ENCODE measurements at places on chromosomes 7 and 10. TPM values are rescaled to one million over a fixed set of nuclear protein-coding genes. Genes with fewer than 3 reads are reported as not detected.

- no peak for DNase-seq
These were observed 23.9 kb upstream of the AGFG2 start for GRCh38 chr7:100515072-100515532.

GRCh38 chr7:82110146-82110840 is 333.3 kb downstream of the CACNA2D1 start:
- DNase-seq: no peak

DNA sequence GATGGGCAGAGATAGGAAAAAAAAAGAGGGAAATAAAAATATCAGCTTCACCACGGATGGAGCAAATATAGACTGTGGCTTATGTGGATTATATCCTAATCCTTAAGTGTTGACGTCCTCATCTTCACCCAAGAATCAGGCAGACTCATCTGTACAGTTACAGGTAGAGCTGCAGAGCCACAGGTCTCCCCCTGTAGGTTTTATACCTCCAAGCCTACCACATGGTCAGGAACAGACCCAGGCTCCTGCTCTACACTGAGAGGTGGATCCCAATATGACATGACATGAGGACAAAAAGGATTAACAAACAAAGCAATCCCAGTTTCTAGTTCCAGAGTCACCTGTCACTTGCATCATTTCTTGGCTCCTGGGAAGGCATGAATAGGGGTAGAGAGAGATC is 400.8 kb downstream of the SEMA3D start:
- no peak for DNase-seq

DNA sequence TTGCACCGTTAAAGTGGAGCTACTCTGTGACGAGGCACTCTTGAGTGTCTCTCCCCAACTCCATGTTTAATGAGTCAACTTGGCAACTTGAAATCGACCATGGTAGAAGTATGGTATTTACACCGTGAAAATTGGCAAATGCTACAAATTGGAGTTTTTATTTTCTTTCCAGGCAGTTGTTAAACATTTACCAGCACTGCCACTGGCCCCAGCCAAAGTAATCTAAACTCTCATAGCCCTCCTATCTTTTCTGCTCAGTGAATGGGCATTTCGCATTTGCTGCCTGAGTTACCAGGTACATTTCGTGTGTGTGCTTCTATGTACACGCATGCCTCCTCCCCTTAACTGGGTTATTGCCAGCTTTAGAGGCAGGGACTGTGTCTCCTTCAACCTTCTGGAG is 83.3 kb downstream of the NHLRC2 start:
- no peak for DNase-seq

The STEAP2 gene
- 31.0 TPM for total RNA-seq

The GIMAP7 gene
- total RNA-seq: 12.6 TPM

The CRHR2 gene
- total RNA-seq: 0.21 TPM

GRCh38 chr10:78762086-78762630 is 306.6 kb upstream of the ZMIZ1 start:
- no peak for DNase-seq

The SFXN4 gene
- 9.5 TPM for total RNA-seq

The FRMD4A gene
- total RNA-seq: 81.0 TPM

DNA sequence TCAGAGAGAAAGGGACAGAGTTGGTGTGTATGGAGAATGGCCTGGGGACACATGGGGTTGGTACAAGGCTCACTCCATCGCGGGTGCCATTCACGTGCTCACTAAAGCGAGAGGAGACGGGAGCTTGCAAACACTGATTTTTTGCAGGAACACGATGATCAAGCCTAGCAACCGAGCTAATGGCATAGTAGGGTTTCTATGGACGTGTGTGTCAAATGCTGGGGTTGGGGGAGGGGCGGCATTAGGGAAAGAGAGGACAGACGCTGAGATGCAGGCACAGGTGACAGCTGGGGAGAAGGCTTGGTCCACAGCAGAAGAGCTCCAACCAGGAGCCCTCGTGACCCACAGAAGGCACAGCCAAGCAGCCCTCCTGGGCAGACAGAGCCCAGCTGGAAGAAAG is 33.9 kb downstream of the RCC1L start:
- DNase-seq: no peak

The SFRP4 gene
- total RNA-seq: 81.6 TPM

The OR2A7 gene
- 2.0 TPM for total RNA-seq

- DNase-seq: no peak
These were observed 106.9 kb downstream of the ZPBP start for GRCh38 chr7:49986191-49986590.

GRCh38 chr7:21094589-21094988 is 307.9 kb upstream of the SP8 start:
- DNase-seq: no peak

DNA sequence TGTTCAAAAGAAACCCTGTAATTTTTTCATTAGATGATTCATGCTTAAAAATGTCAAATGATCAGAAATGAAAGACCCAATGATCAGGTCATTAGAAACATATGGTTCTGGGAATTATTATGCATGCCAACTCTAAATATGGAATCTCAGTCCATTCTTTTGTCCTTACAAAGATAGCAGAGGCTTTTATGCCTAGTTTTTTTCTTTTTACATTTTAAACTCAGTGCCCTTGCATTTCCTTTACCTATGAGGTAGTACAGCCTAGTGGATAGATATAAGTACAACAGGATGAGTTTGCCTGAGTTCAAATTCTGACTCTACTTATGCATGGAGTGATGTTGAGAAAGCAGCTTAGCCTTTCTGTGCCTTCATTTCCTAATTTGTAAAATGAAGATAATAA is 392.9 kb downstream of the SUGCT start:
- no peak for DNase-seq

- DNase-seq: no peak
These were observed 1103.7 kb upstream of the CELF2 start for GRCh38 chr10:9913876-9914514.

GRCh38 chr10:91987397-91988037 is 63.9 kb downstream of the BTAF1 start:
- no peak for DNase-seq

- DNase-seq: no peak
These were observed 5.7 kb downstream of the PRSS1 start for GRCh38 chr7:142754681-142755575.

DNA sequence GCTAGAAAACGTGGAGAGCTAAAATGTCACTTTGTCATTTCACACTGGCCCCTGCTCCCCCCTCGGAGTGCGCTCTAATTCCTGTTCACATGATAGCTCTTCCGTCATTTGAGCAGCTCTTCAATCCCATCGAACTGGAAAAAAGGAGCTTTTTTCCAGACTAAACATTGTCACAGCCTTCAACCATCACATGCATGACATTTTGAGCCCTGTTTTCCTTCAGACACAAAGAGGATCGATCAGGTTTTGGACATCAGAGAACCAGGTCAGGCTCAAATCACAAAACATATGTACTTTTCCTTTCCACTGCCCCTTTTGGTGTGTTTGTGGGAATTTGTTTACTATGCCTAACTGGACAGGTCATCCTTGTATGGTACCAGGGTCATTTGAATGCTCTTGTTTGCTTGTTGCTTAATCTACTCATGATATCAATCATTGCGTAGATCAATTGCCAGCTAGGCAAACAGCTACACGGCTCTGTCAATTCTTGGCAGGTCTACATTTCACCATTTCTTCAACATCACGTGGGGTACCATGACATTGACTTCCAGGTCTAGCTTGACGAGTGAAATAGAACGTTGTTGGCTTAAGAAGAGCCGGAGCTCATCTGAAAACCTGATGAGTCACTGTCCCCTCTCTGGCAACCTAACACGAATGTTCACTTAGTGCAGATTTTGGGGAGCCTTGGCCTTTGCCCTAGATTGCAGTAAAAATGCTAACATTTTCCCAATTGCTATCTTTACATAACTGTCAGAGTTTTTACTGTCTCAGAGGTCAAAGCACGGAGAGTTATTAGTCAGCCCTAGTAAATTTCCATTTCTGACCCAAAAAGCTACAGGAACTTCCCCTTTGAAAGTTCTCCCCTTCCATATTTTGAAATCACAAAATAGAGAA is 87.3 kb downstream of the LYZL2 start:
- DNase-seq: no peak

The ENTPD1 gene
- total RNA-seq: 32.1 TPM

DNA sequence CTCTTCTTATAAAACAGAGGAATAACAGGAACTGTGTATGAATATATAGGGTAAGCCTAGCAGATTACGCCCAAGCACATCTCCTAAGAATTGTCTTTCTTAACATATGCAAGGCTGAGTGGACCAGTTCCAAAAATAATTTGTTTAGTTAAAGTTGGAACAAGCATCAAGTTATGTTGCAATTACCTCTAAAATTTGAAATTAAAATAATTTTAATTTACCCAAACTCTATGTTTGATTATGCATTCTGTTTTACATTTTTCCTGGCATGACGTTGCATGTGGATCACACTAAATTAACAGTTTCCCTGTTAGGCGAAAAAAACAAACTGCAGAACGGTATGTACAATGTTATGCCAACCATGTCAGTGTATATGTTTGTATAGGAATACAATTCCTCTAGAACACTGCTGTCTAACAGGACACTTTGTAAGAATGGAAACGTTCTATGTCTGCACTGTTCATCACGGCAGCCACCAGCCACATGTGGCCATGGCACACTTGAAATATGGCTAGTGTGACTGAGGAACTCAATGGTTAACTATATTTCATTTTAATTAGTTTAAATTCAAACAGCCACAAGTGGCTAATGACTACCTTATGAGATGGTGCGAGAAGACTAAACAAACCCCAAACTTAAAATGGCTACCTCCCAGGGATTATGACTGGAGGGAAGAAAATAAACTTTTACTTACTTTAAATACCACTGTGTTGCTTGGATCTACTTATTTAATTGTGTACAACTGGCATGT is 281.1 kb upstream of the KLF14 start:
- DNase-seq: no peak

DNA sequence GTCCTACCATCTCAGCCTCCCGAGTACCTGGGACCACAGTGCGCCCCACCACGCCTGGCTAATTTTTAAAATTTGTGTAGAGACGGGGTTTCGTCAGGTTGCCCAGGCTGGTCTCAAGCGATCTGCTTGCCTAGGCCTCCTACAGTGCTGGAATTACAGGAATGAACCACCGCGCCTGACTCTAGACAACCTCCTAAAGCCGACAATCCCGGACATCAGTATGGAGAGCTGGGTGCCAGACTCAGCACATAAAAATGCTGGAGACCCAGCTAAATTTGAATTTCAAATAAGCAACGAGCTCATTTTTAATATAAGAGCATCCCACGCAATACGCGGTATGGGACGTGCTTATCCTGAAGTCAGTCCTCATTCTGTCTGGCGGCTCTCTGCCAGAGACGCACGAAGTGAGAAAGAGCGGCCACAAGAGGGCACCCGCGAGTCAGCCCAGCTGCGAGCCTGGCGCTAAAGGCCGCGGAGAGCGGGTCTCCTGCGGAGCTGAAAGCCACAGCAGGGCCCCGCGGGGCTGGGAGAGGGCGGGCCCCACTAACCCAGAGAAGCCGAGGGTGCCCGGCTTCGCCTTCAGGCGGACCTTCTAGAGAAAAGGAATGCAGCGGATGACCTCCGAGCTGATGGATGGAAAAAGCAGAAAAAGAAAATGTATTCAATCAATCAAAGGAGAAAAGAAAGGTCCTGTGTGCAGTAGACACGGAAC is 7.0 kb downstream of the CALY start:
- peak; percentile 37 for DNase-seq

The CADPS2 gene
- total RNA-seq: 16.4 TPM

The NME8 gene
- not detected for total RNA-seq

The HOXA6 gene
- not detected for total RNA-seq

GRCh38 chr7:148144827-148145226 is 445.7 kb upstream of the C7orf33 start:
- no peak for DNase-seq

DNA sequence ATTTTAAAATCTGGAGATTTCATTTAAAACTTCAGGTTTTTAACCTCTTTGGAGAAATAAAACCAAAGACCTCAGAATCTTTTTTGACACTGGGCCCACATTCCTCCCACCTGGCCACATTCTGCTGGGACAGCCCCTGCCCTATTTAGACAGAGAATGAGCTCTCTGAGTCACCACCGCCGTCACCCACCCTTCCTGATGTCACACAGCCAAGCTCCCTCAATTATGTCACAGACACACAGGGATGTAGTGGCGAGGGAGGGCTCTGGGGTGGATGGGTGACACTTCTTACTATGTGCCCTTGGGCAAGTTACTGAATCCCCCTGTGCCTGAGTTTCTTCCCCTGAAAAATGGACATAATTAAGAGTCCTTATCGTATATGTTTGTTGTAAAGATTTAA is 162.6 kb downstream of the RAB11FIP2 start:
- no peak for DNase-seq

GRCh38 chr10:81696609-81697388 is 178.2 kb upstream of the NRG3 start:
- no peak for DNase-seq

The GPRIN2 gene
- 0.27 TPM for total RNA-seq

- no peak for DNase-seq
These were observed 80.3 kb upstream of the RET start for GRCh38 chr10:42996588-42996987.

All from thoracic aorta (tissue), 2 donors.